ENCODE measurements at places on chromosomes 1 and 21.

DNA sequence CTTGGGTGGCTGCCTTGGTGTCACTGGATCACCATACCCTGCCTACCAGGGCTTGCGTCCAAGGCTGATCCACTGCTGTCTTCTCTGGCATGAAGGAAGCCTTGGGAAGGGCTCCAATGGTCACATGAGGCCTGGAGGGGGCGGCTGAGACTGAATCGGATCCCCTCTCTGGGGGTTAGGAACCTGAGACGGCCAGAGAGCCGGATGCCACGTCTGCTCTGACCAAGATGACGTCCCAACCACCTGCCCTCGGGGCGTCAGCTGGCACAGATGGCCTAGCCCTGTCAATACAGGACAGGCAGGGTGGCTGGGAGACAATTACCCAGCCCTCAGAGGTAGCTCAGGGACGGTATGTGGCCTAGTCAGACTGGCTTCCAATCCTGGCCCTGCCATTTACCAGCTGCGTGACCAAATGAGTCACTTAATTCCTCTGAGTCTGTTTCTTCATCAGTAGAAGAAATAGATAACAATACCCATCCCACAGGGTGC lies 5.4 kb downstream of the TRIM62 start:
- DNase-seq: no peak

- peak; percentile 43 for DNase-seq
These were observed 165.9 kb downstream of the ADGRL4 start for GRCh38 chr1:78840453-78841271.

DNA sequence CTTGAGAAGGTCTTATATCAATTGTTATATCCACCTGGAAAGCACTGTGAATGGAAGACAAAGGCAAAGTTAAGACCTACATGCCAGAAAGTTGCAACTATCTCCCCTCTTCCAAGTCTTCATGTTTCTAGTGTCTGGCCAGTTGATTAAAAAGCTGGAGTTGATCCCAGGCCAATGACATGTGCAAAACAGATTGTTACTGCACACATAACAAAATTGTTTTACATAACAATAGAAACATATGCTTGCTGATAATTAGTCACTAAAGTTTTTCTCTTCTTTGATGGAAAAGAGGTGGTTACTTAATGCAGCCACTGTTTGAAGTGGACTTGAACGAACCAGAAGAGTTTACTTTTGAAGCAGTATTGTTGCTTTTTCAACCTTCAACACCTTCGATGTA lies 158.2 kb downstream of the TGFBR3 start:
- DNase-seq: no peak

DNA sequence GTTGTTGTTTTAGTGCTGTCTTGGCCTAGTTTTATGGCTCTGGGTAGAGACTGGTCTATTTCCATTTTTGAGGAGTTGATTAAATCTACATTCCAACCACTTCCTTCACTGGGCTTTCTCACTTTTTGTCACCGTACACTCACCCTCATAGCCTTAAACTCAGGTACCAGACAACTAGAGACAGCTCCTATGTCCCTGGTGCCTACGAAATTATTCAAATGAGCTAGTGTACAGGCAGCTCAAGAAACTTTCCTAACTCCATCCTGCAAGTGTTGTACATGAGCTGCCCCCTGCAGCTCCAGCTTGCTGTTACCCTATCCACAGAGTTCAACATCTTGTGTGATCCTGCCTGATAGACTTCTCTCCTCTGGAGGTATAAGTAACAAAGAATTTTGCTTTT lies 704.8 kb upstream of the RGS18 start:
- DNase-seq: no peak

- no peak for DNase-seq
These were observed 283.0 kb upstream of the PLXNA2 start for GRCh38 chr1:208527156-208527555.

GRCh38 chr1:77064246-77064645 lies 155.0 kb downstream of the PIGK start:
- DNase-seq: no peak

DNA sequence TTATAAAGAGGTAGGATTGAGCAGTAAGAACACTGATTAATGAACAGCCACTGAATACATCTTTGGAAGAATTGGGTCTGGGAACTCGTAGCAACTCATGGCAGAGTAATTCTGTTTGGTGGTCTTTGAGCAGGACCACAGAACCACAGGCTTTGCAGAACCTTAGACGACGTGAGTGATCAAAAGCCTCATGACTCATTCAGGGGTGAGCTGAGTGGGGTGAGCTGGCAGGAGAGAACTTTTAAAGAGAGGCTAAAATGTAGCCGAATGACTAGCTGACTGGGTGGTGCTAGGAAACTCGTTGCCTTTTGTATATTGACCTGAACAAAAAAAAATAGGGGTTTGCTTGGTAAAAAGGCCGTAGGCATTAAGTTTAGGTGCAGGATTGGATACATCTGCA lies 313.8 kb downstream of the TGFB2 start:
- no peak for DNase-seq

- DNase-seq: no peak
These were observed 58.4 kb upstream of the TENT5B start for GRCh38 chr1:27071049-27071416.

DNA sequence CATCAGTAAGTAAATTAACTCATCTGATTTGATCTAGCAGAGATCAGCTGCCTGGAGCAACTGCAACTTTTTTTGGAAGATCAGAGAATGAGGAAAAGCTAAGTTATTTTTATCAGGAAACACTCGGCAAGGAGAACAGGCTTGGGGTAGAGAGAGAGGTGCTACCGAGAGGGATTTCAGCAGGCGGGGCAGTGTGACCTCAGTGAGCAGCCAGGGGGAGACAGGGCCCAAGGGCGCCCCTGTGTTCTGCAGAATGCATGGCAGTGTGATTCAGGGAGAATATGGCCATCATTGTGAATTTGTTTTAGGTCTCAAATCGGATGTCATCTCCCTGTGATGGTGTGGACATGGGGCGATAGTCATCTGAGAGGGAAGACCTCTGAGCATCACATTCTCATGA lies 484.1 kb upstream of the VAMP3 start:
- no peak for DNase-seq

DNA sequence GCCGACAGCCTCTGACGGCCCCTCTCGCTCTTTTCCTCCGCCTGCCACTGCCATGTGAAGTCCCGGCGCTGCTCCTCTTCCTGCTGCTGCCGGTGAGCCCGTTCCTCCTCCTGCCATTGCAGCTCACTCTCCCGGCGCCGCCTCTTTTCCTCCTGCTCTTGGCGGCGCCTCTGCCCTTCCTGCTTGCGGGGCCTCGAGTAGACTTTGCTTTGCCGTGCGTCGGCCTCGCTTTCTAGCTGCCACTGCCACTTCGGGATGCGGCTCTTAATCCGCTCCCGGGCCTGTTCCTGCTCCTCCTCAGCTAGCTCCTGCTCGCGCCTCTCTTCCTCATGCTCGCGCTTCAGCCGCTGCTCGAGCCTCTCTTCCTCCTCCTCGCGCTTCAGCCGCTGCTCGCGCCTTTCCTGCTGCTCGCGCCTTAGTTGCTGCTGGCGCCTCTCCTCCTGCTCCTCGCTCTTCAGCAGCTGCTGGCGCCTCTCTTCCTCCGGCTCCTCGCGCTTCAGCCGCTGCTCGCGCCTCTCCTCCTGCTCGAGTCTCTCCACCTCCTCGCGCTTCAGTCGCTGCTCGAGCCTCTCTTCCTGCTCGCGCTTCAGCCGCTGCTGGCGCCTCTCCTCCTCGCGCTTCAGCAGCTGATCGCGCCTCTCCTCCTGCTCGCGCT lies 4.3 kb downstream of the TCHH start:
- peak; percentile 53 for DNase-seq

- DNase-seq: no peak
These were observed 71.4 kb downstream of the AGPAT3 start for GRCh38 chr21:43936247-43936967.

DNA sequence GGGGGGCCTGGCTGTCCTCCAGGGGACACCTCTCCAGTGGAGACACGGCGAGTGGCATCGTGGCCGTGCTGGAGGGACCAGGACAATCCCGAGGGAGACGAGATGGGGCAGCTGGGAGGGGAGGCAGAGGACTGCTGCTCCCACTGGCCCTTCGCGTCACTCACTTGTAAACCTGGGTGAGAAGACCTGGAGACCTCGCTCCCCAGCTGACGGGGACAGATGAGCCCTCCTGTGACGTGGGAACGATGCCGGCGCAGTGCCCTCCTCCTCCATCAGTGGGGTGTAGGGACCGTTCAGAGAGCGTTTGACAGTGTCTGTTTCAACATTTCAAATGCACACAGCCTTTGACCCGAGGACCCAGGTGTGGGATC lies 4.6 kb downstream of the SPATC1L start:
- DNase-seq: no peak

- no peak for DNase-seq
These were observed 25.3 kb upstream of the SYT6 start for GRCh38 chr1:114178936-114179335.

- no peak for DNase-seq
These were observed 4.9 kb upstream of the HDGF start for GRCh38 chr1:156756355-156756754.

- no peak for DNase-seq
These were observed 65.1 kb upstream of the HSD17B7 start for GRCh38 chr1:162725301-162725837.

DNA sequence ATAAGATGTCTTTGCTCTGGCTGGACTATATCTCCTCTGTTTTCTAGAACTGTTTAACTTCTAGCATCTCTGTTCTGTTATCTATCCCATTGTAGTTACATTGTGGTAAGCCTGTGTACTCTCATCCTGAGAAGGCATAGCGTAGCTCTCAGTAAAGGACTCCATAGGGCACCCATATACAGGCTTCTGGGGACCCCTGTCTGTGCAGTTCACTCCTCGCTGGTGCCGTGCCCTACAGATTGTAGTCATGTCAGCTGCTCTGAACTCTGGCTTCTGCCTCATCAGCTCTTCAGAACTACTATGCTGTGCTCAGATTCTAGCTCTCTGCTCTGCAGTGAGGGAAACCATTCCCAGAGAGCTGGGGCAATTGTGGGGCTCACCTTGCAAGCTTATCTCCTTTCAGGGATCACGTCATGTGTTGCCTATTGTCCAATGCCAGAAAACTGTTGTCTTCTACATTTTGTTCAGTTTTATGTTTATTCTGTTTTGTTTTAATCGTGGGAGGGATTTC lies 181.3 kb upstream of the USP24 start:
- no peak for DNase-seq

GRCh38 chr1:167663002-167663772 lies 33.2 kb downstream of the RCSD1 start:
- no peak for DNase-seq

GRCh38 chr1:189180057-189180456 lies 1297.6 kb downstream of the BRINP3 start:
- DNase-seq: no peak

- peak; percentile 83 for DNase-seq
These were observed 64.1 kb upstream of the TMEM51 start for GRCh38 chr1:15089258-15089992.

- DNase-seq: peak; percentile 75
These were observed 23.7 kb downstream of the MKNK1 start for GRCh38 chr1:46580140-46580903.

DNA sequence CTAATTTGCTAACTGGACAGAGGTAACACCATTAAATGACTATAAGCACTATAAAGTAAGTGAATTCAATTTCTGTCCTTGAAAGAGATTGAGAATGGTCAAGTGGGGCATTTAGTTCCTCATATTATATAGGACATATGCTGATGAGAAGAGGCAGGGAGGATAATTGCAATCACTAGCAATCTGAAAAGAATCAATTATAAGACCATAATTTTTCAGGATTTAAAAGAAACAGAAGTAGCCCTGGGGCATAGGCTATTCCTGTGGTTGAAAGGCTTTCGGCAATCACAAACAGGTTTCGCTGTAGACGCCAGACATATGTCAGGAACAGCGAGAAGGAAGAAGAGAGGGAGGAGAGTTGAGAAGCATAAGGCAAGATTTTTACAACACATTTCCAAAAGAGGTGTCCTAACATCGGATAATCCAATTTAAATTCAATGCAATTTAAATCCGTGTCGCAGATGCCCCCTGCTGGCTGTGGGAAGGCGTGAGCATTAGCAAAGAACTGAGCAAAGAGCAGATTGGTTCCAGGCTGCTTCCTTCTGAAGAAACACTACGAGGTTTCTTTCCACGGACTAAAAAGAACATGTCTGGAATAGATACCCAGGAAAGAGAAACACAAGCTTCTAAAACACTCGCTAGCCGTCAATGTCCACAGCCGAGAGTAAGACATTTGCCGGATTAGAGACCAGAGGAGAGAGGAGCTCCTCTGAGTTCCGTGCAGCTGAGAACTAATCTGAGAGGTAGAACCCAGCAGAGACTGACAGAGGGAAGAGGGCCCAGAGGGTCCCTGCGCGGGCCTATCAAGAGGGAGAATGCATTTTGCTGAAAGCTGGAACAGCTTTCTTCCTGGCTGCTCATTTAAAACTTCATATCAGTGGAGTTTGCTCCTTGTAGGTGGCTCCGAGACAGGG lies 27.9 kb downstream of the RGS5 start:
- DNase-seq: peak; percentile 40

- DNase-seq: no peak
These were observed 41.4 kb upstream of the KIF1B start for GRCh38 chr1:10168912-10169514.

DNA sequence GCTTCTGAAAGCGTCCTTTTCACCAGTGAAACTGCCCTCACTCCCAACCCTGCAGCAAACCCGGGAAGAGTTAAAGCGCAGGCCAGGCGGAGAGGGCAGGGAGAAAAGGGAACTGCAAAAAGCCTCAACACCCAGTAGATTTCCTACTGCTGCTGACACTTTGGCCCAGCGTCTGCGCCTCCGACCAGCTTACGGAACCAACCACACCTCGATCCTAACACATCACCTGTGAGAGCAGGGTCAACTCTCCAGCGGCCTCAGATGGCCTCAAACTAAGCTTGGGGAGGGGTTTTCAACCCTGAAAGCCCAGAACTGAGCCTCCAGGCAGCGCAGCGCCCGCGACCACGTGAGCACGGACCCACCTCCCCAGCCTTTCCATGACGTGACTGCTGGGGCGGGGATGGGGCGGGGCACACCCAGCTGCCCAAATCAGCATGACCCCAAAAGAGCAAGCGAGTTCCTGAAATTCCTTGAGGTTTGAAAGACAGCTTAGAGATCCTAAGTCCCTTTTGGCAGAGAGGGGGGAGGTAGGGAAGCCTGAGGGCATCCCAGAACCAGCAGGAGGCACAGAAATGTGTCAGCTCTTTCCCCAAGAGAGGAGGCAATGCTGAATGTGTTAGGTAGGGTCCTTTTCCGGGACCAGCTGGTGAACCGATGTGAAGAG lies 59.1 kb downstream of the ITPKB start:
- DNase-seq: peak; percentile 64

DNA sequence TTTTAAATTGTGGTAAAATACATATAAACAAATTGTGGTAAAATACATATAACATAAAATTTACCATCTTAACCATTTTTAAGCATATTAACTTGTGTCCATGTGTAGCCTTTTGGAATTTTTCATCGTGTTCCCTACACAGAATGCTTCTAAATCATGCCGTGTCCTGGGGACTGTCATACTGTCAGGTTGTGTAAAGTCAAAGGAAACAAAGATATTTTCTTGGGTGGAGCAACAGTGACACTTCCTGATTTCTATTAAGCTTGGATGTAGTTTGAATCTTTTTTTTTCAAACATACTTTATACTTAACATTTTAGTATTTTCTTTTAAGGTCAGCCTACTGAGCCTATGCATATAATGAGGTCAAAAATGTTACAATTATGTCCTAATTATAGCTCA lies 32.3 kb downstream of the DOP1B start:
- peak; percentile 21 for DNase-seq

- DNase-seq: no peak
These were observed 1.8 kb downstream of the ZNF683 start for GRCh38 chr1:26370591-26371382.

- no peak for DNase-seq
These were observed 93.4 kb upstream of the SOD1 start for GRCh38 chr21:31566064-31566463.

- DNase-seq: no peak
These were observed 2.3 kb upstream of the OPTC start for GRCh38 chr1:203491664-203492063.

Measured in common myeloid progenitor, CD34-positive (primary cell).